Muscle of leg (tissue), 16 donors: ENCODE measurements at places on chromosomes 6 and 20. TPM values are rescaled to one million over a fixed set of nuclear protein-coding genes. Genes with fewer than 3 reads are reported as not detected.

The SLC22A7 gene
- polyA plus RNA-seq: 0.13 TPM

The LRRN4 gene
- 0.12 TPM for polyA plus RNA-seq

The TMEM170B gene
- 6.1 TPM for polyA plus RNA-seq

The VSTM2L gene
- 1.6 TPM for polyA plus RNA-seq

The RIPPLY2 gene
- polyA plus RNA-seq: 0.05 TPM

The EEF1A2 gene
- 471 TPM for polyA plus RNA-seq

The MICB gene
- 1.2 TPM for polyA plus RNA-seq

The SLC4A11 gene
- 1.7 TPM for polyA plus RNA-seq

The ATP6V1G2 gene
- 4.8 TPM for polyA plus RNA-seq

The SLC22A3 gene
- 7.7 TPM for polyA plus RNA-seq

The RPP21 gene
- 22.1 TPM for polyA plus RNA-seq

The TOMM34 gene
- polyA plus RNA-seq: 15.3 TPM

The MMS22L gene
- polyA plus RNA-seq: 7.8 TPM
